ENCODE measurements at places on chromosomes 3 and 15.
A peak's percentile ranks its signal among the peaks of the same experiment; 100 is the strongest.

GRCh38 chr3:37675833-37676596 lies 185.7 kb upstream of the CTDSPL start:
- DNase-seq = no peak

- no peak for DNase-seq
These were observed 54.6 kb upstream of the MYZAP start for GRCh38 chr15:57537072-57537471.

- DNase-seq = no peak
These were observed 43.6 kb upstream of the COL6A6 start for GRCh38 chr3:130473416-130473815.

- no peak for DNase-seq
These were observed 36.7 kb downstream of the VGLL3 start for GRCh38 chr3:86954226-86954625.

GRCh38 chr3:195896361-195897080 lies 11.8 kb downstream of the TNK2 start:
- DNase-seq = no peak

GRCh38 chr15:41438206-41438605 lies 21.3 kb downstream of the RTF1 start:
- DNase-seq = no peak

DNA sequence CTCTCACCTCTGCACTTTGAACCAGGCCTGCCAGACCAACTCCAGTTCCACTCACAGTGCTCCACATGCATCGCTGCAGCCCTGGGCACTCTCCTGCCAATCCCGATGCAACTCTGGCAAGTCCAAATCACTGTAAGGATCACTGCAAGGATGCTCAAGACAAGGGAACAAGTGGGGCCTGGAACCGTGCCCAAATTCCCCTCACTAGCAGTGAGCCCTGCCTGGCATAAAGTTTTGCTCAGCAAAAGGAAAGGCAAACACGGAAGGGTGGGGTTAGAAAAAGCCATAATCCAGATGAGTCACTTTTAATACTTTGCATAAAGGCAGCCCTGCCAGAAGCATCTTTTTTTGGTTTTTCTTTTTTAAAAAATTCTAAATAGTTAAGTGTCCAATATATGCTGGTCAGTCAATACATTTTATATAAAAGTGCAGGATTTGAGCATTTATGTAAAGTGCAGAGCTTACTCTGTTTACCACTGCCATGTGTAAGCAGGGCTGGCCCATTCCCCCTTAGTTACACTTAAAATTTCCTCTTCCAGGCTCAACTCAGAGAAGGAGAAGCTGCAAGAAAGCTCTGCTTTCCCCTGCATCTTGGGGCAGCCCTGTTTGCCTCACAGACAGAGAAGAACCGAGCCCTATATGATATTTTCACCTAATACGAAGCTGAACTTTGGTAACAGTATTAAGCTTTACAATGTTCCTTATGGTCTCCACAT lies 102.2 kb downstream of the CD47 start:
- no peak for DNase-seq

- DNase-seq = no peak
These were observed 30.3 kb downstream of the SETD2 start for GRCh38 chr3:47133641-47134040.

DNA sequence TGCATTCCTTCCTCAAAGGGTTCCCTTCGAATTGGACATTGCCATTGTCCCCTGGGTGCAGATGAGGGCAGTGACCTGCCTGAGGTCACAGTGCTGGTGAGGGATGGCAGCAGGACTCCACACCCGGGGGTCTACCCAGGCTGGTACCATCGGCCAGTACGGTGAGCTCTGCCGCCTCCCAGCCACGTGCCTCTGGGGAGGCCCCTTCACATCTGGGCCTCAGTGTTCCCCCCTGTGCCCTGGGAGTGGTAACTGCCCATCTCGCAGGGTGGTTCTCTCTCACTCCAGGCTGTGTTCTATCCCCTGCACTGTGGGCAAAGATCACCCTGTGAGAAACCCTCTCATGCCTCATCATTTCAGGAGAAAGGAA lies 99.4 kb upstream of the IQSEC1 start:
- DNase-seq = no peak

DNA sequence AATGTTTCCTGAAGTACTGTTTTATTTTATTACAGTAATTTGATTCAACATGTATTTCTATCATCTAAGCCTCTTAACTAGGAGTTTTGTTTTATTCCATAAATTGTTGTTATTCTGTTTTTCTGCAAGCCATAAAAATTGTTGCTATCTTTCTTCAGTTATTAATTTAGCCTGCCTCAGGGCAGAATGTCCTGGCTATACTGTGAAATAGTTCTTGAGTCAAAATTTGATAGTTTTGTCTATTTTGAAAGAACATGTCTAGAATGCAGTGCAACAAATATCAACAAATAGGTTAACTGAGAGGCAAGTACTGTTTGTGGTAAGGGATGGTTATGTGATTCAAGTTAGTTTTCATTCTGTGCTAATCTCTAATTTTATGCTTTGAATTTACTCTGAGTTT lies 63.9 kb downstream of the PPARG start:
- DNase-seq = no peak

DNA sequence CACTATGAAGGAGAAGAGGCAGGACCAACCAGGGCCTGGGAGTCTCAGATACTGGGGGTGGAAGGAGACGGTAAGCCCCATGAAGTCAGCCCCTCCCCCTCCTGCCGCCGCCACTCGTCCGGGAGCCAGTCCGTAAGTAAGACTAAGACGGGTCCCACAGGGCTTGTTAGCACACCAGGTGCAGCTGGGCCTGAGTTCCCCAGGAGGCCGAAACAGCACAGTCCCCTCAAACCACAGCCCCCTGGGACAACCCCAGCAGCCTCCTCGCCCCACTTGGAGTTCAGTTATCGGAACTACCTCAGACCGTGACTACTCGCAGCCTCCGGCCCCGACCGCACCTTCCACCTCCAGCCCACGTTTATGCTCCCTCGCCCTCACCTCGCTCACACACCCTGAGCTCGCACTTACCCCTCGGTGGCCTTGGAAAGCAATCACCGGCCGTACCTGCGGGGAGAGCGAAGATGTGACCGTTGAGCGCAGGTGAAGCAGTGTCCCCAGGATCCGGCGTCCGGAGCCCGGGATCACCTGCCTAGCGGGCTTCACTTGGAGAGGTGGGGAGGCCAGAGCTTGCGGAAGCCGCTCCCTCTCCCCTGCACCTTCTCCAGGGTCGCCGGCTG lies 557 bp downstream of the ELL3 start:
- DNase-seq = peak; percentile 19

GRCh38 chr3:196803891-196804468 lies 63.7 kb upstream of the SENP5 start:
- DNase-seq = no peak

DNA sequence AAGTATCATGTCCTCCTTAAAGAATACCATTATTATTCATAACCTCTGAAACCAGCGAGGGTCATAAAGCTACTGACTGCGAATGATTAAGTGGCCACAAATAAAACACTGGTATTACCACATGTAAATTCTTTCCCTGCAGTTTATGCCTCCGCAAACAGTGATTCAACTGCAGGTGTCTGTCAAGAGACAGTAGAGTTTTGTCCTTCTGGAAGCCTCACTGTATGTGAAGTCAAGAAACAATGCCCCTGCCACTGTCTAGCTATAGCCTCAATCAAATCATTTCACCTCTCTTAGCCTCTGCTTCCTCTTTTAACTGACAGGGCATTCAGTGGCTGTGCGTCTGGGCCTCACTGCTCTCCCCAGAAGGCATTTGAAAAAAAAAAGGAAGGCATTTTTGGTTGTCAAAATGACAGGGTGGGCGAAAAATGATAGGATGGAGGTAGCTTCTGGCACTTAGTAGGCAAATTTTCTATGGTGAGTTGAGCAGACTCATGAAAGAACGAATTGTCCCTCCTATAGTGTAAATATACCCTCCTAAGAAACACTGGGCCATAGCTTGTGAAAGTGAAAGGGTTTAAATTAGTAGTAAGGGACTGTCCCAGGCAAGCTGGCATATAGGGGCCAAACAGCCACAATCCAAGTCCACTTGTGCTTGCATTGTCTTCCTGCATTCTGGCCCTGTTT lies 66.7 kb downstream of the FILIP1L start:
- DNase-seq = peak; percentile 17

DNA sequence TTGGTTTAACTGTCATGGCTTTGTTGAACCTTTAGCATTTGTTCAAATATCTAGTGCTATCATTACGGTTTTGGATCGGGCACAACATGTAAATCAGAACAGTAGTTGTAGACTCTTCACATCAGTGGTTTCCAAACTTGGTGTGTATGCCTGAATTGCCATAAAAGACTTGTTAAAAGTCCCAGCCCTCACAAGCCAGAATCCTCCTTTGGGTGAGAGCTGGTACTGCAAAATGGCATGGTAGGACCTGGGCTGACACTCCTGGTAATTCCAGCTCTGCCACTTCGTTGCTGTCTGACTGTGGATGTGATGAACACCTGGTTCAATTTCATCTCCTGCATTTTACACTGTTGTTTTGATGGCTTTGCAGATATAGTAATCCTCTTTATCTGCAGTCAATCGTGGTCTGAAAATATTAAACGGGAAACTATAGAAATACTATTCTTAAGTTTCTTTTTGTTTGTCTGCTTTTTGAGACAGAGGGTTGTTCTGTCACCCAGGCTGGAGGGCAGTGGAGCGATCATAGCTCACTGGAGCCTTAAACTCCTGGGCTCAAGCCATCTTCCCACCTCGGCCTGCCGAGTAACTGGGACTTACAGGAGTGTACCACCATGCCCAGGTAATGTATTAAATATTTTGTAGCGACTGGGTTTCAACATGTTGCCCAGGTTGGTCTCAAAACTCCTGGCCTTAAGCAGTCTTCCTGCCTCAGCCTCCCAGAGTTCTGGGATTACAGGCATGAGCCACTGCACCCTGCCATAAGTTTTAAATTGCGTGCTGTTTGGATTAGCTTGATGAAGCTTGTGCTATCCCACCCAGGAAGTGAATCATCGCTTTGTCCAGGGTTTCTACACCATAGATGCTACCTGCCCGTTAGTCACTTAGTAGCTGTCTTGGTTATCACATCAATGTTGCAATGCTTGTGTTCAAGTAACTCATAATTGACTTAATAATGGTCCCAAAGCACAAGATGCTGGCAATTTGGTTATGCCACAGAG lies 61.6 kb downstream of the RAB7A start:
- peak; percentile 59 for DNase-seq

DNA sequence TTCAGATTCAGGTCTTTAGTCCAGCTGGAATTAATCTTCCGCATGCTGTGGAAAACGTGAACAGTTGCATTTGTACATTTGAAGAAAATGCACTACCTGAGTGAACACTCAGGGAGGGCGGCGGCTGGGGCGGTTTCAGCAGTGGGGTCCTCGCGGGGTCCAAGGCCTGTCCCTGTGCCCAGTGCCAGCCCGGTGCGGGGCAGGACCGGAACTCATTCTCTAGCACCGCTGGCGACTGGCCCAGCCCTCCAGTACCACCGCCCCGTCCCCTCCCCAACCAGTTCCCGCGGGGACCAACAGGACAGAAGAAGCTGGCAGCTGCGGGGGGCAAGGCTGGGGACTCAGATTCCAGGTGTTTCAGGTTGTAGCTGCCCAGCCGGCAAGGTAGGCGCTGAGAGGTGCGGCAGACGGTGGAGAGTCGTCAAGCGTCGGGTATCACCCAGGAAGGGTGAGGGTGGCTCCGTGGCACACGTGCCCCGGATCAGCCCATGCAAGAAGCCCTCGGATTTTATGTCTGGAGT lies 72.2 kb upstream of the ARNT2 start:
- no peak for DNase-seq

GRCh38 chr3:114218578-114219185 lies 18.7 kb downstream of the ZNF80 start:
- DNase-seq = no peak

DNA sequence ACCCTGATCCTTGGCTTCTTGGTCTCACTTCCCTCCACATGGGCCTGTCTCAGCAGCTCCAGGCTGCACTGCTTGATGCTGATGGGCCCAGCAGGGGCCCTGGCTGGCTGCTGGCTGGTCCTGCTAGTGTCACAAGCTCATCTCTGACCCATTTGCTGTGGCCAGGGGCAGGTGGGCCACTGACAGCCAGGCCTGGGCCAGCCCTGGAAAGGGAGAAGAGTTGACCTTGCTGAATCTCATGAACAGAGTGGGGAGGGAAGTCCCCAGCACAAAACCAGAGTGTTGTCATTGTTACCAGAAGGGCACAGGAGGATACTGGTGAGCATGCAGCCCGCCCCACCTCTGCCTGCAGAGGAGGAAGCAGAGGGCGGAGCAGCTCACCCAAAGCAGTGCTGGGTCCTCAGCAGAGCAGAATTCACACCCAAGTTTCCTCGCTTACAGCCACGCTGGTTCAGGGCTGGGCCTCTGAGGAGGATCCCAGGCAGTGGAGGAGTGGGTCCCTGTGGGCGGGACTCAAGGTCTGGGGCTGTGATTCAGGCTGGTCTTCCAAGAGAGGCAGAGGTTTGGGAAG lies 7.6 kb upstream of the KLF15 start:
- DNase-seq = no peak

GRCh38 chr3:186824430-186825139 lies 17.9 kb upstream of the ADIPOQ start:
- no peak for DNase-seq

DNA sequence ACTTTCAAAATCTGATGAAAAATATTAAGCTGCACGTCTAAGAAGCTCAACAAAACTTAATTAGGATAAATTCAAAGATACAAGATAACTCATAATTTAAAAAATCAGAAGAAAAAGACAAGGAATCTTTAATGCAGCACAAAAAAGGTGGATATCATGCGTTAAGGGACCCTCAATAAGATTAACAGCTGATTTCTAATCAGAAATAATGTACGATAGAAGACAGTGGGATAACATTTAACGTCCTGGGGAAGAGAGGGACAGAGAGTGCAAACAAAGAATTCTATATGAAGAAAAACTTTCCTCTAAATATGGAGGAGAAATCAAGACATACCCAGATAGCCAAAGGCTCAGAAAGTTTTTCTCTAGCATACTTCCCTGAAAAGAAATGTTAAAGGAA lies 519.5 kb downstream of the PYDC2 start:
- DNase-seq = no peak

GRCh38 chr3:45508483-45509037 lies 86.0 kb upstream of the LIMD1 start:
- DNase-seq = no peak

- no peak for DNase-seq
These were observed 19.7 kb downstream of the ANKRD63 start for GRCh38 chr15:40263024-40263754.

GRCh38 chr3:48187301-48187578 lies 977 bp downstream of the CDC25A start:
- DNase-seq = no peak

- no peak for DNase-seq
These were observed 4.1 kb downstream of the ISLR2 start for GRCh38 chr15:74134387-74135027.

DNA sequence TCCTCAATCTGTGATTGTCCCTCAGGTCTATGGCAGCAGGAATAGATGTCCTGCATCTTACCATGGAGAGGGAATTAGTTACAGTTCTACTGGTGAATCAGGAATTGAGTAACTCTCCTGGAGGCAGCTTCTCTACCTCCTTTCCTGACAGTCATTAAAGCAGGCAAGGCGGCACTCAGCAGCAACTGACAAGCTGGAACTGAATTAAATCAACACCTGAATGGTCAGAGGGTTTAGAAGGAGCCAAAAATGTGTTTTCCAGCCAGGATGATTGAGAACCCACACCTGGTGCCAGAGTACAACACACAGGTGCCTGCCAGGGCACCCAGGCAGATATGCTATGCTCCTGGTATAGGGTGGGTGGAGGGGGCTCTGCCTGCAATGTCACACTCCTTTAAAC lies 43.1 kb upstream of the TIPARP start:
- DNase-seq = no peak
